ENCODE measurements at places on chromosomes 12 and 14.

DNA sequence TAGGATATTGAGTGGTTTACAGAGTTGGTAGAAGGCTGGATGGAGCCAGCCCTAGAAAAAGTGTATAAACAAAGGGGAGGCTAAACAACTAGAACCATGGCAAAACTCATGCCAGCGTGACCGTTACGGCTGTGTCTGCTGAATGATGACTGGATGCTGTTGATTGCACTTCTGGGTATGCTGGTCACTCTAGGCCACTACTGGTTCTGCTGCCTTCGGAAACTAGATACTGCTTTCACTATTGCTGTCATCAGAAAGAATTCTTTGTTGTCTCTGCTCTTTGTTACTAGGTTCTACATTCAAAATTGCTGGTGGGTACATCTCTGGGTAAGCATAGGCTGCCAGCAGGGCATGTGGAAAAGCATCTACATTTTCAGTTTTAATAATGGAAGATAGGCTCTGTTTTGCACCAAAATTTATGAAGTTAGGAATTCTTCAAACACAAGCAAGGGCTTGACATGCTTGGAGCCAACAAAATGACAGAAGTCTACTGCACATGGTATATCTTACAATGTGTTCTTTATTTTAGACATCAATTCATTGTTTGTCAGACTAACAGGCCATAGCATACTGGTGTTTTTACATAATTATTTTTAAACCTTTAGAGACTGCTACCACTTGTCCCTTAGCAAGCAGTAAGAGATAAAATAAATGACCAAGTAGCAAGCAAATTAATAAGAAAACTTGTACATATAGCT lies 15.4 kb downstream of the MON2 start:
- peak; percentile 33 for DNase-seq

- DNase-seq, result no peak
Measured at GRCh38 chr12:4987076-4988046, 56.3 kb upstream of the KCNA5 start.

DNA sequence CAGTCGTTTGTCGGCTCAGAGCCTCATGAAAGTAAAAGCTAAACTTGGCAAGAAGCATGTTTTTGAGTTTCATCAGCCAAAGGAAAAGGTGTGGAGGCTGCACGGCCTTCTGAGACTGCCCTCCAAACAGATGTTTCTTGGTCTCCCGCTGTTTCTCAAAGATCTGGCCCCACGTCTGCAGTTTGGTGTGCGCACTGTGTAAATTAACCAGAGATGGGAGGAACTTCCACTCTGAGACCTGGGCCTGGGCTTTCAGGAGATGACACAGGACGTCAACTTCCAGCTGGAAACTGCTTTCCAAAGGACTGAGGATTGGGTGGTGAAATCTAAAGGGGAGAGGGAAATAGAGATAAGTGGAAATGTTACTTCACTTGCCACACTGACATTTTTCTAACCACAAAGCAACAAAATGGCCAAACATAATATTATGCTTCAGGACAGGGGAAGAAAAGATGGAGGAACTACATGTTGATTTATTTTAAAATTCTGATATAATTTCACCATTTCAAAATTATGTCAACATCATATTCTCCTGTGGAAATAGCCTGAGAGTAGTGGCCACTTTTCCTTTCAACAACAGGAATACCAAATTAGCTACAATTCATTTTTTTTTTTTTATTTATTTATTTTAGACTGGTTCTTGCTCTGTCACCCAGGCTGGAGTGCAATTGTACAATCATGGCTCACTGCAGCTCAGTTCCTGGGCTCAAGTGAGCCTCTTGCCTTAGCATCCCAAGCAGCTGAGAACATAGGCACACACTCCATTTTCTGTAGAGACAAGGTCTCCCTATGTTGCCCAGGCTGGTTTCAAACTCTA lies 27.6 kb downstream of the KICS2 start:
- DNase-seq, result no peak

DNA sequence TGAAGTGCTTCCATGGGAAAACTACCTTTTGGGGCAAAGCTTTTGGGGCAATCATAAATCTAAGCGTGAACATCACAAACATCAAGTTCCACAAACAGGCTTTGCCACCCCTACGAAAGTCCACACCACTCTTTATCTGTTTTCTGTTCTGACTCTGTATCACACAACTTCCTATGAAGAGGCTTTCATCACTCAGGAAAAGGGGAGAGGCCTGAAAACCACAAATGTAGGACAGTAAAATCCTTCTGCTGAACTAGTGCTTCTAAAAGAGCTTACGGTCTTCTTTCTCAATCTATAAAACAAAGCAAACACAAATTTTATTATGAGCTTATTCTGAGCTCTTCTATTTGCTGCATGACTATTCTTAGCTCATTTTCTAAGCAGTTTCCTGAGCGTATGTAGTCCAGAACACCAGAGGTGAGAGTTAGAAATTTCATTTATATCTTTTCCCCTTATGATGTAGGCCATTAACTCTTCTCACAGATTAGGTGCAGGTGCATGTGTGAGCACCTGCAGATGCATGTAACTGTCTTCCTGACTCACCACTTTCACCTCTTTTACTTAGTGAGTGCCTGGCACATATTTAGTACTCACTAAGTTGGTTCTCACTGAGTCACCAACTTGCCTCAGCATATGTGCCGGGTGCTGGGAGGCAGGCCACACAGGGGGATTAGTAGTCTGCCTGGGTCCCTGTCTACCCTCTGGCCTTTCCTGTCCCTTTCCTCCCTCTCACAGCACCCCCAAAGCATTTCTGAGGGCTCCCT lies 32.9 kb upstream of the SYCP3 start:
- DNase-seq, result no peak

- no peak for DNase-seq
Measured at GRCh38 chr14:77212097-77212870, 30.7 kb downstream of the TMEM63C start.

- DNase-seq, result no peak
Measured at GRCh38 chr12:27000961-27001360, 13.2 kb downstream of the TM7SF3 start.

DNA sequence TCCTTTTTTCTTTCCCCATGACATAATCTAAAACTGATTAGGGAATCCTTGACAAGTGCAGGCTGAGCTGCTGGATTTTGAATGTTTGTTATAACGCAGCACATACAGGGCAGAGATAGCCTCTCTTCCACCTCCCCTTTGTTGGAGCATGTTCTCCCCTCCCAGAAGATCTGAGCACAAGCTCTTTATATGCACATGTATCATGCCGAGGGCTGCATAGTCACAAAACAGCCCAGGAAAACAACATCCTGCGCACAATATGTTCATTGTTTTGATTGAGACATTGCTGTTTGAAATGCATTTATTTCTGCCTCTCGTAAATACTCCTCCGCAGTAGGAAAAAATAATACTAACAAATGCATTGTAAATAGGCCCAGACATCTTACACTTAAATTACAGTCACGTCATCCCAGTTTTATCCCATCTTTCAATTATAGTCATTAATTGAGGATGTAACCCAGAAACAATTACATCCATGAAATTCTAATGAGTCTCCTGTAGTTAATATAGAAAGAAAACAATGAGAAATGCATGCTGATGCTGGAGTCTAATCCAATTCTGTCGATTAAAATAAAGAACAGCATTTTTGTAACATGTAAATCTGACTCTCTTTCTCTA lies 401.8 kb downstream of the BTG1 start:
- no peak for DNase-seq

- DNase-seq, result no peak
Measured at GRCh38 chr14:65753061-65753460, 340.5 kb downstream of the FUT8 start.

DNA sequence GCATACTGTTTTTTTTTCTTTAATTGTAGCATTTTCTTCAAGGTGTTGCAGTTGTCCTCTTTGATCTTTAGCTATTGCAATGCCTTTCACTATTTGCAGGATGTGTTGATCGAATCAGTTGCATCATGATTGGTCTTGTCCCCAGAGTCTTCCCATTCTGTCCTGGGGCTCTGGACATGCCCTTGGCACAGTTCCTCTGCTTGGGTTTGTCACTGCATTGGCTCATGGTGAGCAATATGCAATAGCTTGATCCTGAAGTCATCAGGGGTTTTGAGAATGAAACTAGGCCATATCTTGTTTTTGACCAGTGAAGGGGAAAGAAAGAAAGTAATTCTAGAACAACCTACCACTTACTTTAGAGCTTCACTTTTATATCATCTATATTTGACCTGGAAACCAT lies 281.5 kb downstream of the TMEM117 start:
- DNase-seq, result no peak

DNA sequence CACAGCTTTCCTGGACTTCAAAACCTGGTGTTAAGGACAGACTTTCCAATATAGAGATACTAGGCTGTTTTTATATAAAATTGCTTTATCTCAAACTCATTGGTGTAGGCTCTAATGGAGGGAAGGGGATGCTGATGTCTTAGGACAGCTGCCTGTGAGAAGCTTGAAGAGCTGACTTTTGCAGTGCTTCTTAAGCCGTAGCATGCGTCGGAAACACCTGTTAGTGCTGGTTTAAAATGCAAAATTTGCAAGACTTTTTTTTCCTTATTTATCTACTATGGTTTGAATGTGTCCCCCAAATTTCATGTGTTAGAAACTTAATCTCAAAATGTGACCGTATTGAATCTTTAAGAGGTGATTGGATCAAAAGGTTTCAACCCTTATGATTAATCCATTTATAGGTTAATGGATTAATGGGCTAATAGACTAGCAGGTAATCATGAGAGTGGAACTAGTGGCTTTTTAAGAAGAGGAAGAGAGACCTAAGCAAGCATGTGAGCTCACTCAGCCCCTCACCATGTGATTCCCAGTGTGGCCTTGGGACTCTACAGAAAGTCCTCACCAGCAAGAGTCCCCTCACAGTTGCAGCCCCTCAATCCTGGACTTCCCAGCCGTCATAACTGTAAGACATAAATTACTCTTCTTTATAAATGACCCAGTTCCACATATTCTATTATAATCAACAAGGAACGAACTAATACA lies 60.9 kb upstream of the FUT8 start:
- DNase-seq, result no peak

GRCh38 chr12:111194703-111195051 lies 174.2 kb downstream of the PHETA1 start:
- no peak for DNase-seq

- no peak for DNase-seq
Measured at GRCh38 chr14:67493092-67493717, 4.7 kb upstream of the TMEM229B start.
